Progenitor cell of endocrine pancreas (in vitro differentiated cells): ENCODE measurements at places on chromosomes 4 and X. TPM values are rescaled to one million over a fixed set of nuclear protein-coding genes. Genes with fewer than 3 reads are reported as not detected.
A peak's percentile ranks its signal among the peaks of the same experiment; 100 is the strongest.

GRCh38 chrX:92232182-92232581 is 453.0 kb downstream of the PCDH11X start:
- DNase-seq, result no peak

Gene RHOXF1
- 0.55 and 1.4 TPM in 2 replicates for total RNA-seq

DNA sequence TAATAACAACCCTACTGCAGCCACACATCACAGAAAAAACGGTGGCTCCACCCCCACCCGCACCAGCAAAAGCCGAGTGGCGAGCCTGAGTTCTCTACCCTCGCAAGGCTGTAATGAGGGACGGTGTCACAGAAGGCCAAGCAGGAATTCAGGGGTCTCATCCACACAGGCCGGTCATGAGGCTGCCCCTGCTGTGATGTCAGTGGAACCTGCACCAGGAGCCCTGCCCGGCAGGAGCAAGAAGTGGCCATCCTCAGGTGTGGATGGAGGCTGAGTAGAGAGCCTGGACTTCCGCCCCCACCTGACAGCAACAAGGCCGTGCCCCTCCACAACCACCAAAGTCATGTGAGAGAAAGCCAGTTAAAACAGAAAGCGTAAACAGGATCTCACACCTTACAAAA is 20.6 kb downstream of the LYAR start:
- no peak for DNase-seq

GRCh38 chr4:80900908-80901307 is 129.6 kb upstream of the BMP3 start:
- DNase-seq, result no peak

DNA sequence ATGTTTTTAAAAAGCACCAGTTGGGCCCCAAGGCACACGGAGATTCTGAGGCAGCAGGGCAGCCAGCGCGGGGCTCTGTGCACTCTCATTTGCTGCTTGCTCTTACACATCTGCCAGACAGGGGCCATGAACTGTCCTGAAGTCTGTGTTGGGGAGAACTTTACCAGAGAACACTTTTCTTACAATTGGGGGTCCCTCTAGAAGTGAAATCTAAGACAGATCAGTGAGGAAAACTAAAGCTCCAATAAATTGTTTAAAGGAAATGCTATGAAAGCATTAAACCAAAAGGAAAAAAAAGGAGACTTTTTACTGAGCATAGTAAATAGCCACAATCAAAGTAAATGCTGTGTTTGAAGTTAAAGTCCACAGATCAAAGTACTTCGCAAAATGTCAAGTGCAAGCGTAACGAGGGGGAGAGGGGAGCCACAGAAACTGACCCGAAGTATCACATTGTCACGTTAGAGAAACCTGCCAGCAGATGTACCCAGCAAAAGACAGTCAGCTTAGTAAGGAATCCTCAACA is 37.8 kb downstream of the SORBS2 start:
- no peak for DNase-seq

DNA sequence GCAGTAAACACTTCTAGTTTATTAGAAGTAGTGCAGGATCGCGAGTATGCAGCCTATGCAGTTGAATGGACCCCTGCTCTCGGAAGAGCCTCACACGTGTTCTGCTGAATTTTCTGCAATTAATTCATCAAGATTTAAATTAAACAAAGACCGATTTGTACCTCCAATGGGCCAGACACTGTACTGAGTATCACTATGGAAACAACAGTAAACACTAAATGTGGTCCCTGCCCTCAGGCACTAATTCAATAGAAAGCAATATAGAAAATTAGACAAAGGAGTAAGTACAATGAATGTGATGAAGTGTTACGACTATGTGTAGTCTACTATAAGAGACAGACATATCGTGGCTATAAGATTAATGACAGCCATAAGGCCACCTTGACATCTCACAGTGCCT is 740.3 kb upstream of the FRG1 start:
- no peak for DNase-seq

GRCh38 chr4:158856852-158857251 is 88.0 kb downstream of the FNIP2 start:
- no peak for DNase-seq

Gene ASMTL
- total RNA-seq, result 24.5 and 26.2 TPM in 2 replicates

DNA sequence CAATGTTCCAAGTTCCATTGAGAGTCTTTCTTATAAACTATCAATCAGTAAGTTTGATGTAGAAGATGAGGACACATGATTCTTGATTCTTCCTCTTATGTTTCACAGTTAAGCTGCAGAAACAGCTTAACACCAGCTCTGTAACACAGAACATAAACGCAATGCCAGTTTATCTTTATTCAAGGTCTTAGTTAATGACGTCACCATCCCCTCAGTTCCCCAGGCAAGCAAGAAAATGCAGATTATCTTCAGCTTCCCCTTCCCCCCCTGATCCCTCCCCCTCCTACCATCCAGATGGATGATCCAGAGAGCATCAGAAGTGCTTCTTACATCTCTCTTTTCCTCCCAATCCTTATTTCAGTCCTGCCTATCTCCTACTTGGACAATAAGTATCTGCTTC is 4.4 kb upstream of the SH3RF1 start:
- DNase-seq, result no peak

- DNase-seq, result no peak
Observed at GRCh38 chr4:101954351-101954750, 163.8 kb downstream of the BANK1 start.

- no peak for DNase-seq
Observed at GRCh38 chr4:52889354-52889753, 27.2 kb downstream of the RASL11B start.

Gene KLHL8
- total RNA-seq, result 13.4 and 13.6 TPM in 2 replicates

Gene ZAR1
- total RNA-seq, result 0.27 TPM in 1 of 2 replicates, not detected in the other

Gene P2RY4
- total RNA-seq, result 0.38 TPM in 1 of 2 replicates, not detected in the other

- no peak for DNase-seq
Observed at GRCh38 chr4:657834-658667, 16.0 kb downstream of the ATP5ME start.

DNA sequence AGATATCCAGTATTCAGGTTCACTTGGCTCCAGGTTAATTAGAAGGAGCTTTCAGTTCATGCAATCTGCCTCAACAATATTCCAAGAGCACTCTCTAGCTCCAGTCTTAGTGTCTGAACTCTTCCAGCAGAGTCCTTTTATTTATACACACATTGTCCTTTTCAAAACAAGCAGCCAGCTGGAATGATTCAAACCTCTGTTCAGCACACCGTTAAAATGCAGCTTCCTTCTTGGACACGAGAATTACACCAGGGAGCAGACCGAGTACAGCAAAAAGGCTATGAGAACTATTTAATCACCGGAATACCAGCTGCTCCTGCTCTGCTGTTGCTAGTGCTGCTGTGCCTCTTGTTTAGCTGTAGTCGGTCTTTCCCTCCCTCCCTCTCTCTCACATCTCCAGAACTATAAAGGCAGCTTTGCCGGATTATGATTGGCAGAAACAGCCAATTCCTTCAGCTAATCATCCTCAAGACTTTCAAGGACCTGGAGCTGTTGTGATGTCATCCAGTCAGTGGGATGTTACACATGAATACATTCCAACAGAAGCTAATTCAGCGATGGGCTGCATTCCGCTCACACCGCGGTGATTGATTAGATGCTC is at the start of gene NDST4:
Gene NDST4 (minus strand): TSS at position 115 of the 601 bp plus-strand sequence. CDS start 36,584 bp downstream, outside the sequence.
- no peak for DNase-seq

GRCh38 chr4:142574306-142574705 is 271.8 kb downstream of the INPP4B start:
- DNase-seq, result no peak

DNA sequence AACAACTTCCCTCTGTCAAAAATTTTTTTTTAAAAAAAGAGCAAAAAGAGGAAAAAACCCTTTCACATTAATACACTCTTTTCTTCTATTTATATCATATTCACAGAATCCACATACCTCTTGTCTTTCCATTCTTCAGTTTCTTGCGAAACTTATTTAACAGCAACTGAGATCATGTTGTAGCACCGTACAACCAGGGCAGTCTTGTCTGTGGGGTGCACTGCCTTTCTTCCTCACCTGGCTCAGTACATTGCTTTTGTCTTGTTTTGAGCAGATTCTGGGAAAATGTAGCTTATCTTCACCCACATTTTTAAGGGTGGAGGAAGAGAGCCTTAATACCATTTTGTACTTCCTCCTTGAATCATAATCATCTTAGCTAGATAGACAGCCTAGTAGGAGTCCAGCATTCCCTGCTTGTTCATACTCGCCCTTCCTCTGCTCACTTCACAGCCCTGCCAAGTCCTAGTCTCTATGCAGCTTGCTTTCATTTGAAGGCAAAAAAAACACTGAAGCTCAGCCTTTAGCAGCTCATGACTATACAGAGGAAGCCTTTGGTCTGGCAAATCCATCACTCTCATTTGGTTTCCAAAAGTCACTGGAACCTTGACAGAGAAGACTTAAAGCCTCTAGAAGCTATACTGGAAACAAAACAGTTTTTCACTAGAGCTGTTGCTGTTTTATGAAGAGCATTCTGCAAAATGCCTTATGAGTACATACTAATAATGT is 140.6 kb upstream of the BANK1 start:
- DNase-seq, result no peak

Gene AKAP14
- not detected in 2 replicates for total RNA-seq

- DNase-seq, result peak; percentile 29
Observed at GRCh38 chr4:10456595-10457254, 501 bp downstream of the ZNF518B start.

GRCh38 chrX:38018766-38019425 is 12.5 kb downstream of the SYTL5 start:
- DNase-seq, result no peak

Gene F11
- 0.51 and 0.53 TPM in 2 replicates for total RNA-seq

- DNase-seq, result no peak
Observed at GRCh38 chr4:8591626-8592365, 769 bp upstream of the CPZ start.

Gene RAP2C
- total RNA-seq, result 48.8 and 57.3 TPM in 2 replicates

Gene ETDA
- total RNA-seq, result not detected in 2 replicates

Gene MXRA5
- 2.0 and 4.0 TPM in 2 replicates for total RNA-seq

DNA sequence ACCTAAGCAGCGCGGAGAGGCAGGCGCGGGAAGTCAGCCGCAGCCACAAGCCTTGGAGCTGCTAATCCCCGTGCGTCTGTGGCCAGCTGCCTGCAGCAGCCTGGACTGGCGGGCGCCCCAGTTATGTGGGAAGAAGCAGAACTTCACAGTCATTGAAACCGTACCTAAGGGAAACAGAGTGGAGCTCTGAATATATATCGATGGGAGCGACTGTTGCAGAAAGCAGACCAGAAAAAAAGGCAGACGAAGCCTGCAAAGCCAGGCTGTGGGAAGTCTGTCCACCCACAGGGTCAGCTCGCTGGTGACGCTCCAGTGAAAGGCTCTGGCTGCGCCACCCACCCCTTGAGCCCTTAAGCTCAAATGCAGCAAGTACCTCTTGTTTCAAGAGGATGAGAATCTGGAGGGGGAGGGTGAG is 24.7 kb downstream of the KCNE5 start:
- DNase-seq, result no peak

DNA sequence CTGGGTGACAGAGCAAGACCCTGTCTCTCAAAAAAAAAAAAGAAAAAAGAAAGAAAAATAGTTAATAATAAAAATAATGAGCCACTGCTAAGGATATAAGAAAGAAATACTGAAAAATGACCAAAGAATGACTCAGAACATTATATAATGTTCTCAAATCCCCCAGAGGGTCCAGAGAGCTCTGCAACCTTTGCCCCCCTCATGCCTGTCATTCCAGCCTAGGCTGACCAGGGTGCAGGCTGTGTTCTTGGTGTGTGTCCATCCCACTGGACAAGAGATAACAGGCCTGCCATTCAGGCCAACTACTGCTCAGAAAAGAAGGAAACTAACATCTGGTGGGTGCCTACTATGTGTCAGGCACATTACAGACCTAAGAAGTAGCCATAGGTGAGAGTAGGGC is 72.7 kb upstream of the EDNRA start:
- no peak for DNase-seq

Gene GPR173
- total RNA-seq, result 18.4 and 19.4 TPM in 2 replicates

Gene DUSP9
- total RNA-seq, result 35.7 and 36.5 TPM in 2 replicates

- no peak for DNase-seq
Observed at GRCh38 chr4:177267911-177268310, 41.8 kb upstream of the NEIL3 start.

DNA sequence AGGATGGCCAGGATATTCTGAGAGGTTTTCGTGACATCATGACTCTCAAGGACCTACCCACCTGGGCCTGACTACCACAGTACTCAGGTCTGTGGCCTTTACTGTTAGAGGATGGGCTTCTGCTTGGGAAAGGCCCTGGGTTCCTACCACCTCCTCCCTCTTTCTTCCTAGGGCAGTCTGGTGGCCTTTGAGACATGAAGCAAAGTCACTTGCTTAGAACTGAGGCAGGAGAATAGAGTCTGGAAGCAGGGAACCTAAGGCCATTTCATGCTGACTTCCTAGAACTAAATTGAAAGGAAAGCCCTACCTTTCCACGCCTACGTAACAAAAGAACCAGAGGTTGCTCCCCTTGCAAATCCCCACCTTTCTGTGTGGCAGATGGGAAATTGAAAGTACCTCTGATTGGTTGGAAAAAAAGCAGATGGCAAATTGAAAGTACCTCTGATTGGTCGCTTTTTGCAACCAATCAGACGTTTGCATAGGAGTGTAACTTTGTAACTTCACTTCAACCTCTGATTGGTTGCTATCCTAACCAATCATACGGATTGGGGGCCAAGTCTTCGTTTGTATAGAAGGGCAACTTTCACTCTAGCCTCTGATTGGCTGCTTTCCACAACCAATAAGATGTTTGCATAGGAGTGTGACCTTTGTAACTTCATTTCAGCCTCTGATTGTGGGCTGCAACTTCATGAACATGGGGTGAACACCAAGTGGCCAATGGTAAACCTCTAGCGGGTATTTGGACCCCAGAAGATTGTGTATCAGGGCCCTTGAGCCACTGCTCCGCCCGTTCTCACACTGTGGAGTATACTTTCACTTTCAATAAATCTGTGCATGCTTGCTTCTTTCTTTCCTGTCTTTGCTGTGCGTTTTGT is 9.9 kb upstream of the AKAP14 start:
- no peak for DNase-seq

Gene MEPE
- total RNA-seq, result not detected in 2 replicates

Gene GASK1B
- total RNA-seq, result 15.3 and 25.8 TPM in 2 replicates

DNA sequence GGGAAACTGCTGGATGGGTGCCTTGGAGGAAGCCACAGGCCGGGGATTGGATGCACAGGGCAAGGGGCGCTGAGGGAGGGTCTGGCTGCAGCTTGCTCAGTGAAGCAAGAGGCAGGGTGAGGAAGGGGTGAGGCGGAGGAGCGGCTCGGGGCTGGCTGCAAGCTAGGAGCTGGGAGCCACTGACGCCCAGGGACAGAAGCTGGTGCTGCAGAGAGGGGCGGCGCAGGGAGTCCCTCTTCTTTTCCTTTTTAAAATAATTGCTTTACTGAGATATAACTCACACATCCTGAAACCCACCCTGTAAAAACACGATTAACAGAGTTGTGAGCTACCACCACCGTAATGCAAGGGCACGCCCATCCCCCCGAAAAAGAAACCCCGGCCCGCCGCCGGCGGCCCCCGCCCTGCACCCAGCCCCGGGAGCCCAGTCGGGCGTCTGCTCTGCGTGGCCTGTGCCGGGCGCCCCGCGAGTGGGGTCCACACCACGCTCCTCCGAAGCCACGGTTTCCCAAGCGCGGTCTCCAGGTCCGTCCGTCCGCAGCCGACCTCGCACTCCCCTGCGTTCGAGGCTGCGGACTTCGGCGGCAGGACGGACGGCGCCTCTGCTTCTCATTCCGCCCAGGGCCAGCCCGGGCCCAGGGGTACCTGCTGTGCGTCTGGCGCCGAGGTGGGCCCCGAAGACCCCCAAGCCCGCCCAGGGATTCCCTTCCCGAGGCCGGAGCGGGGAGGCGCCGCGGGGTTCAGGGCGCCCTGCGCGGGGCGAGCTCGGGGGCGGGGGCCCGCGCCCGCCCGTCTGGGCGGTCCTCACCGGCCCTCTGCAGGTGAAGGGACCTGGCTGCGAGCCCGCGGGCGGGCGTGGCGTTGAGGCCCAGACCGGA is 866 bp upstream of the UVSSA start:
- peak; percentile 41 for DNase-seq

Gene DMD
- total RNA-seq, result 23.2 and 23.9 TPM in 2 replicates

Gene IKBKG
- total RNA-seq, result 16.7 and 19.1 TPM in 2 replicates

- no peak for DNase-seq
Observed at GRCh38 chrX:44224760-44225159, 118.7 kb downstream of the EFHC2 start.
